ENCODE measurements at places on chromosomes 1 and 21.

- no peak for DNase-seq
Observed at GRCh38 chr1:33335020-33335419, 14.1 kb upstream of the A3GALT2 start.

DNA sequence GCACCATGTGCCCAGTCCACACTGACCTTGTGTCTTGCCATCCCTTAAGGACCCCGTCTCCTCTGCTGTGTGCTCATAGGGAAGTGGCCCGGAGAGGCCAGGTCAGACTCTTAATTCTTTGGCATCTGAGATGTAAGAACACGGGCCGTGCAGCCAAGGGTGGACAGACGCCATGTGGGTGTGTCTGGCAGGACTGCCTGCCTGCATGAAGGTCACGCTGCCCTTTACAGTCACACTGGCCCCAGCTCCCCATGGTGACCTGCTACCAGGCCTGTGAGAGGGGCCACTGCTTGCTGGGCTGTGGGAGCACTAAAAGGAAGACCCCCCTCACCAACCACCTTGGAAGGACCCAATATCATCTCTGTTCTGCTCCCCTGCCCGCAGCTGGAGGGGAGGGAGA lies 17.7 kb downstream of the DHRS3 start:
- no peak for DNase-seq

DNA sequence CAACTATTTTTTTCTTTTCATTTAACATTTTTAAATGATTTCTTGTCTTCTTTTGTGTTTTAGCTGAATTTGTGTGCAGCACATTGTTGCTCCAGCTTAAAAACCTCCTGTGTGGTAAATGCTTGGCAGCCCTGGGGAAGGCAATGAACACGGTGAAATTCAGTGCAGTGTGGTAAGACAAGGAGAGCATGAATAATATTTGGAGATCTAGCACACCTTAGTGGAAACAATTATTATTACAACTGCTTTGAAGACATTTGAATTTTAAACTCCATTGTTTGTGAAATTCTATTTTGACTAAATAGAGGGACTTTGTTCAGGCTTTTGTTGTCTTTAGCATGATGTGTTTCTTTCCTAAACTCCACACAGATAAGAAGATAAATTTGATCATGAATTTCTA lies 242.6 kb upstream of the CXADR start:
- DNase-seq = no peak

GRCh38 chr1:16498573-16499413 lies 15.3 kb downstream of the RNU1-1 start:
- peak; percentile 73 for DNase-seq

- DNase-seq = no peak
Observed at GRCh38 chr1:18555036-18555435, 74.3 kb downstream of the KLHDC7A start.

DNA sequence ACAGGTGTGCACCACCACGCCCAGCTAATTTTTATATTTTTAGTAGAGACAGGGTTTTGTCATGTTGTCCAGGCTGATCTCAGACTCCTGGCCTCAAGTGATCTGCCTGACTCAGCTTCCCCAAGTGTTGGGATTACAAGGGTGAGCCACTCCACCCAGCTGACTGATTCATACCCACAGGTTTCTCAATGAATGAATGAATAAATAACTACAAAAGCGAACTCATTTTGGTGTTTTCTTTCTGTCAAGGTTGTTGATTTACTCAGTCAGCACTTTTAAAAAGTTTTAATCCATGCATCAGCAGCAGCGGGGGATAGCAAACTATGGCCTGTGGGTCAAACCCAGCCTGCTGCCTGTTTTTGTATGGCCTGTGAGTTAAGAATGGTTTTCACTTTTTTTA lies 217.5 kb downstream of the FAF1 start:
- no peak for DNase-seq

GRCh38 chr21:27371975-27372331 lies 405.1 kb upstream of the ADAMTS5 start:
- DNase-seq = no peak

- no peak for DNase-seq
Observed at GRCh38 chr1:115469703-115470476, 131.8 kb upstream of the NGF start.

DNA sequence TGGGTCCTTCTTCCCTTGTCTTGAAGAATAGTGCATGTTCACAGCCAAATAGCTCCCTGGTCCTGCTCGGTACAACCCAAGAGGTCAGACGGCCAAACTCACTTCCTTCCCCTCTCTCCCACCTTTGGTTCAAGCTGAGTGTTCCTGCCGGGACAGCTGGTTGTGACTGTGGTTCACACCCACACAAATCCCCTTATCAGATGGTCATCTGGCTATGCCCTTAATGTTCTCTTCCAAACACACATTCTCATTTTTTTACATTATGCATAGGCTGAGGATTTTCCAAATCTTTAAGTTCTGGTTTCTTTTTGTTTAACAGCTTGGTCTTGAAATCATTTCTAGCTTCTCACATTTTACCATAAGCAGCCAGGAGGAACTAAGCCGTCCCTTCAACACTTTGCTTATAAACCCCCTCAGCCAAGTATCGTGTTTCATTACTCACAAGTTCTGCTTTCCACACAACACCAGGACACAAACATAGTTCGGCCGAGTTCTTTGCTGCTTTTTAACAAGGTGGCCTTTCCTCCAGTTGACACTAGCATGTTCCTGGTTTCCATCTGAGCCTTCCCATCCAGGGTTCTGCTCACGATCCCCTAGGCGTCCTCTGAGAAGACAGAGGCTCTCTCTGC lies 19.7 kb upstream of the TSPEAR start:
- DNase-seq = no peak

DNA sequence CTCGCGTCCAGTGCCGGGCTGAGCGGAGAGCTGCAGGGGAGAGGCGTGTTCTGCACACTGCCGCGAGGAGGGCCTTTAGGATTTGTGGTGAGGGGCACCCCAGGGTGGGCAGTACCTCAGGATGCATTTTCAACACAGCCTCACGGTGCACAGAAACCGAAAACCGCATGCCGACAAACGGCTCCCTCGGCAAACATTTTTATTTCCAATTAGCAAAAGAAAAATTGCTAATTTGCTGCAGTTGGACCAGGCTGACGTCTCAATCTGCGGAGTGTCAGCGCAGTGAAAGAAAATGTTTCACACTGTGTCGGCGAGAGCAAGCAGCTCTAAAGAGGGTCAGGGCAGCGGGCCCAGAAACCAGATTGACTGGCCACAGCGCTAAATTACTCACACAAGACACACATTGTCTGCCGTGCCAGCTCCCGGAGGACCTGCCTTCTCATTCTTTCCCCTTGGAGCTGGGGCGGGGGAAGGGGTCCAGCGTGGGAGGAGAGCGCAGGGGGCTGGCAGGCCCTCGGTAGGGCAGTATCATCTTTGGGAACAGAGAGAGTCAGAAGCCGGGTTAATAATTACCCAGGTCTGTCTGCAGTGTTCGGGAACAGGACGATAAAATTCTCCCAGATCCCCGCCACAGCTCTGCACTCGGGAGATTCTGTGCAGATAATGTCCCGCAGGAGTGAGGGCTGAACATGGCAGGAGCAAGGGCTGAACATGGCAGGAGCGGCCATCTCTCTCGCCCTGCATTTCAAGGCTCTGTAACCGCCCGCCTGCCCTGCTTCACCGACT lies 150.2 kb downstream of the PRDM16 start:
- no peak for DNase-seq

- no peak for DNase-seq
Observed at GRCh38 chr1:240499012-240499411, 112.9 kb downstream of the GREM2 start.

GRCh38 chr21:17438635-17439034 lies 74.2 kb upstream of the CXADR start:
- no peak for DNase-seq

GRCh38 chr1:240572328-240572727 lies 39.6 kb downstream of the GREM2 start:
- DNase-seq = no peak

DNA sequence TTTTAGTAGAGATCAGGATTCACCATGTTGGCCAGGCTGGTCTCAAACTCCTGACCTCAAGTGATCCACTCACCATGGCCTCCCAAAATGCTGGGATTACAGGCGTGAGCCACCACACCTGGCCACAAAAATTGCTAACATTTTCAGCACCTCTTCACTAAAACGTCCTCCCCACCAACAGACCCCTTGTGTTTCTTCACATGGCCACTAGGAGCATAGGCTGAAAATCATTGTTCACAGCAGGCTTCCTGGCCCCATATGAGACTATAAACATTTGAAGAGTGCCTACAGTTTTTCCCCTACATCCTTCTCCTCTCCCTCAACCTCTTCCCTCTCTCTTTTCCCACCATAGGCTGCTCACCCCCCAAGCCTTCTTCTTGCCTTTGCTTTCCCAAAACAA lies 28.0 kb upstream of the SFPQ start:
- no peak for DNase-seq

GRCh38 chr1:225881081-225881958 lies 860 bp downstream of the TMEM63A start:
- DNase-seq = no peak

DNA sequence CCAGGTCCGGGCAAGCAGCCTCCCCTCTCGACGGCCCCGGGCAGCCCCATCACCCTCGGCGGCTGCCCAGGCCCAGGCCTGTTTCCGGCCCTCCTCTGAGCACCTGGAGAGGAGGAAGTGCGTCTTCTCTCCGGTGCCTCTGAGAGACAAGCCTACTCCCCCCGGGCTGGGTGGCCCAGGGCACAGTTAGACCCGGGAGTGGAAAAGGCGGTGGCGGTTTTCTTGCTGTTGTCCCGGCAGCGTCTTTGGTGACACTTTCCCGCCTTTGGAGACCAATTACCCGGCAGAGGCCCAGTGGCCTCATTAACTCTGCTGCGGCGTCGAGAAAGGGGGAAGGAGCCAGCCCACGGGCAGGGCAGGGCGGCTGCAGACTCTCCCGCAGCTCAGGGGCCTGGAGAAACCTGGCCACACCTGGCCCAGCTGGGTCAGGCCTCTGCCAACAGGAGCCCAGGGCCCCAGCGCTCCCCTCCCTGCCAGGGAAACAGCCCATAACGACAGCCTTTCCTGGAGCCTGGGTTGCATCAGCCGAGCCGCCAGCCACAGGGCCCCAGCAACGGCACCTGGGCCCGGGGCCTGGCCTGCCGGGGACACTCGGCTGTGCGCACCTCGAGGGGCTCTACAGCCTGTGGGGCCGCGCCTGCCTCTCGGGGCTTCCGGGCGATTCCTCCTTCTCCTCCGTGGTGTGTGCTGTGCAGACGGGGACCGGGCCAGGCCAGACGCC lies 28.4 kb upstream of the C1orf159 start:
- DNase-seq = no peak

GRCh38 chr1:218986816-218987215 lies 186.9 kb upstream of the LYPLAL1 start:
- no peak for DNase-seq

DNA sequence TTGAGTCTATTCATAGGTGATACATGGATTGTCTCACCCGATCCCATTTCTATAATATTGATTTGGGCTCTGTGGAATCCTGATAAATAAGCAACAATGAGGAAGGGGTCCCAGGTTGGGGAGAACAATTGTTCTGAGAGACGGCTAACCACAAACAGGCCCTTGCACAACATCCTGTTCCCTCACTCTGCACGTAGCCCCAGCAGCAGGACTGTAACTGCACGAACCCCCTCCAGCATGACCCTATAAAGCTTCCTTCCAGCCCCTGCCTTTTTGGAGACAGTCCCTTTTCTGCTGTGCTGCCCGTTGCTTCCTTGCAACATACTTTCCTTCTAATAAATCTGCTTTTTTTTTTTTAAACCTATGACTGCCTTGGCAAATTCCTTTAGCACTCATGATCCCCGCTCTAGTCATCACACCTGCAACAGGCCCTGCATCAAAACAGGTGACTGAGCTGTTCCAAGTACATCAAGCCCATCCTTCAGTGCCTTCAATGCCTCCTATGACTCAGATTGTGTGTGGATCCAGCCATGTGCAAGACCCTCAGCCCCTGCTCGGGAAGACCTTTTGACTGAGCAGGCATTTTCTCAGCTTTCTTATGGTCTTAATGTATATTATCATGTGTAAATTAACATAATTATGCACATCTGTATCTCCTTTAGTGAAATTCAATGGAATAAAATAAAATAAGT lies 63.7 kb upstream of the B3GALNT2 start:
- no peak for DNase-seq

- no peak for DNase-seq
Observed at GRCh38 chr1:38370716-38371504, 324.3 kb upstream of the POU3F1 start.

DNA sequence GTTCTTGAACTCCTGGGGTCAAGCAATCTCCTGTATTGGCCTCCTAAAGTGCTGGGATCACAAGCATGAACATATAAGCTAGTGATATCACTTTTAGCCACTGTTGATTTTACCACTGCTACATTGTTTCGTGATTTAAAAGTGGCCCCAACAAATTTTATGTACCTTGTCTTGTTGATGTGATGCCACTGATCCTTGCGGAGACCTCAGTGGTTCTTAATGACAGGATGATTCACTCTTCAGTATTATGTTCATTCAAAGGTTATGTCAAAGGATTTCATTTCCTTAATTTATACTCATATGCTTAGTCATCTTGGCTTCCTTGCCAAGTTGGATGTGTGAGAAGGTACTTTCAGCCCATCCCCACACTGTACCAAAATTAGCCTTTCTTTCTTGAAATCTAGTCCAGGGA lies 12.1 kb downstream of the PRKACB start:
- no peak for DNase-seq

DNA sequence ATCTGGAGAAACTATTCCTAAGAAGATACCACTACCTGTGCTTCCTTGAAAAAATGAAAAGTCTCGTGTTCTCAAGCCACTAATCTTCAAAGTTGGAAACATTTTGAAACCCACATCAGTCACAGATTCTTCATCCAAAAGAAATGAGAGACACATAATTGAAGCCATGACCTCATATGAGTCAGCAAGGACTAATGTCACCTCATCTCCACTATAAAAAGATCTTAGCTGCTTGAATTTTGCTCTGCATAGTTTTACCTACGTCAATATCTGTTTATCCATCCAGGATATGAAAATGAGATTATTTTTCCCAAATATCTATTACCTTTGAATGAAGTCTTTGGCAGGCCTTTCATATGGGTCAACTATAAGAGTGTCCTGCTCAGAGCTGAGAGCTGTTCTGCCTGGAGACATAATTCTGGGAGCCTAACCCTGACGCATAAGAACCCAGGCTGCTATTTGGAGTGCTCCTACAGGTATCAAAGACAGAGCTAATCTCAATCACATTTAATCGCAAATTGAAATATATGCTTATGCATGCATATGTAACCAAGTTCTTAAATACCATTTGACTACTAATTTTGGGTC lies 312.5 kb upstream of the PKN2 start:
- DNase-seq = no peak

GRCh38 chr21:46006547-46007491 lies 25.2 kb downstream of the COL6A1 start:
- DNase-seq = no peak

DNA sequence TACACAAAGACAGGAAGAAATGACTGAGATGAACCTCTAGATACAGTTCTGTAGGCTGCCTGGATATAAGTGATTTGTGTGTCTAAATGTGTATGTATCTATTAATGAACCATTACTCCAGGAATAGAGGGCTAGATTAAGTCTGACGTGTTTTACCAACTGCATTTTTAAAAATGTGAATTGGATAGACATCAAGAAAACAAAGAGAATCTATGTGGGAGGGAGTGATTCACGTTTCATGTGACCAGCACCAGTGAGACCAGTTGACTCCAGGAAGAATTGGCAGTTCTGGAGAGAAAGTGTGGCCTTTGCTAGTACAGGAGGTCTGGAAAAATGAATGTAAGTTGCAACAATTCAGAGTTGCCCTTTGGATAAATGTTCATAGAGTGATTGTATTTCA lies 53.4 kb upstream of the RGS21 start:
- DNase-seq = no peak
